ENCODE measurements at places on chromosomes 6 and 20.

DNA sequence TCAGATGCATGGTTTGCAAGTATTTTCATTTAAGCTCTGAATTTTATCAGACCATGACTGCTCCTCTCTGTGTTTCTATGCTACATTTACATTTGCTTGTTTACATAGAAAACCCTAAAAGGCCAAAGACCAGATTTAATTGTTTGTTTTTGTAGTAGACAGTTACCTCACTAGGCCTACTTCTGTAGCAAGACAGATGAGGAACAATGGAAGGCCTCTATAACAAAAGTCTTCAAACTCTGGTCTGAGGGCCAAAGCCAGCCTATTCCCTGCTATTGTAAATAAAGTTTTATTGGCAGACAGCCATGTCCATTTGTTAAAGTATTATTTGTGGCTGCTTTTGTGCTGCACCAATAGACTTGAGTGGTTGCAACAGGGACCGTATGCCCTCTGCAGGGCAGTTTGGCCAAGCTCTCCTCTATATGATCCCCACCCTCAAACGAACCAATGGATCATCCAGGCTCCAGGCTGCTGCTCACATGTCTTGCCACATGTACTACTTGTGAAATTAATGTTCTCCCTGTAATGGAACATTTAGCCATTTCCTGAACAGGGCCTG is 182.0 kb downstream of the DOK5 start:
- no peak for DNase-seq

DNA sequence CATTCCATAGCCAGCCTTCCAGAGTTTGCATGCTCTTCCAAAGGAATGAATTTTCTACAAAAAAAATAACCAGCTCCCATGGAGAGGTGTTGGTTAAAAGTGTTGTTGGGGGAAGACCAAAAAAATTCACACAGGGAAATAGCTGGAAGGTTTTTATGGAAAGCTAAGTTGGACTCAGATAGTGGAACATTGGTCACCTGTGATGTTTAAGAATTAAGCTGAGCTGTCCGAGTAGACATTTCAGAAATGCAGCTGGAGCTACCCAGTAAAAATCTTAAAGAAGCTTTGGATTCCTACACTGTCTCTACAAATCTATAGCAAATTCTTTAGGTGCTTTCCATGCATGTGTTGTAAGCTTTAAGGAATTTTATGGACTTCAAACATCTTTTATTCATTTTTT is 155.5 kb downstream of the THBS2 start:
- no peak for DNase-seq

DNA sequence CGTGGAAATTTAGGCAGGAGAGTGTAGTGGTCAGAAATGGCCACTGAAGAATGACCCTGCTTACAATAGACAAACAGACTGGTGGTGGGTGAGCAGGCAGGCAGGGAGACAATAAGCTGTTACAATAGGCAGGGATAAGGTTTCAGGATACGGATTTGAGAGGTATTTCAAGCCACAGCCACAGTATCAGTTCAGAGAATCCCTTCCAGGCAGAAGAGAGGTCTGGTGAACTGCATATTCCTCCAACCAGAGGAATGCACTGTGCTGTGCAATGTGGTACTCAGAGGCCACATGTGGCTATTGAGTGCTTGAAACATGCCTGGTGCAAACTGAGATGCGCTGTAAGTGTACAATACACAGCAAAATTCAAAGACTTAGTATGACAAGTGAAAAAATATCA is 20.6 kb downstream of the RMND1 start:
- DNase-seq = no peak

DNA sequence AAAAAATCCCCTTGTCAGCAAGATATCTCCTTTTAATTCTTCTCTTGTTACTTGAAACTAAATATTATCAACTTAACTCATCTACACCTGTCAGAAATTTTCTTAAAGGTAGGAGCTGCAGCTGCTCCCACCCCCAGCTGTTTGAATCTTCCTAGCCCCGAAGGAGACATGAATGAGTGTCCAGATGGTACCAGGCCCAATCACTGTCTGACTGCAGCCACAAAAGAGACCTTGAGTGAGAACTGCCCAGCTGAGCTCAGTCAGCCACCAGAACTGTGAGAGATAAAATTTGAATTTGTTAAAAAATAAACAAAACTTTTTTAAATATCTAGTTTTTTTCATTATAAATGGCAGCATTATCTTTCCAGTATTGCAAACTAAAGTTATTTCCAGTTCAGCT is 84.7 kb downstream of the PRSS35 start:
- DNase-seq = no peak

DNA sequence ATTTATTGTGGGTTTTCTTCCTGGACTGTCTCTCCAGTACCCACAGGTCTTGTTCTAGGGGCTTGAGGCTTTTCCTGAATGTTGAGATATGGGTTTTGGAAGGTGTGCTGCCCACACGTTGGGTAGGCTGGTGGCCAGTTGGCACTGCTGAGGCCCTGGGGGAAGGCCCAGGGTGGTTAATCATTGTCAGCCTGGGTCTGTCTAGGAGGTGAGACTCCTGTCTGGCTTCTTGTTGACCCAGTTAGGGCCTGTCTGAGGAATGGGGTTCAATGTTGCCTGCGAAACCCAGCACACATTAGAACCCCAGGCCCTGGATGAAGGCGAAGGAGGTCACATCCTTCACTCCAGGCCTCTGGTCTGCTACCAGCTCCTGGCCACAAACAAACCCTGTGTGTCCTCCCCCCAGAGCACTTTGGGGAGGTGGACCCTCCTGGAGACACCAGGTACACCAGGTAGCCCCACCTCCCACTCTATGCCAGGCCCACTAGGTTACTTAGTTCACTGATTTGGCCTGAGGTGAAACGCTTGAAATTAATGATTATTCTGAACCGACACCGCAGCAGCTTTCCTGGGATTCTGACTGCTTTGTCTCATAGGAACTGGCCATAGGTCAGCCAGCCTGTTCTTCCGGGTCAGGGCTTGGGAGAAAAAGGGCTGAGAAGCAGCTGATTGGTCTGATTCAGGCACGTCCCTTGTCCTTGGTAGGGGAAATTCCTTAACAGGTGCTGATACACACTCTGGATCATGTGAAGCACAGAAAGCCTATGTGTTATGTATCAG is 15.2 kb downstream of the DNMT3B start:
- DNase-seq = peak; percentile 60

DNA sequence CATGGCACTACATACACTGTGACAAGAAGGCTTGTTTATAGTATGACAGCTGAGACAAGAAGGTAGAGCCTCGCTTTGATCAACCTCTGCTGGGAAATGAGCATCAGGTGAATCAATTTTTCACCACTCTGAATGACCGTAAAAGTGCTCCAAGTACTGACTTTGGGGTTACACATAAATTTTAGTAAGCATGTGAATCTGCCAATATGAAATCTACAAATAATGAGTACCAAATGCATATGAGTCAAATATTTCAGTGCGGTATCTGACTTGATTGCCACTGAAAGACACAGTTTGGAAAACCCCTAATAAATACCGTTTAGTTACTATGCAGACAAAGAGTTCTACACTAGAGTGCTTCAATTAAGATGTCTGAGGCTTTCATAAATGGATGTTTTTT is 77.8 kb downstream of the ATG5 start:
- DNase-seq = no peak

DNA sequence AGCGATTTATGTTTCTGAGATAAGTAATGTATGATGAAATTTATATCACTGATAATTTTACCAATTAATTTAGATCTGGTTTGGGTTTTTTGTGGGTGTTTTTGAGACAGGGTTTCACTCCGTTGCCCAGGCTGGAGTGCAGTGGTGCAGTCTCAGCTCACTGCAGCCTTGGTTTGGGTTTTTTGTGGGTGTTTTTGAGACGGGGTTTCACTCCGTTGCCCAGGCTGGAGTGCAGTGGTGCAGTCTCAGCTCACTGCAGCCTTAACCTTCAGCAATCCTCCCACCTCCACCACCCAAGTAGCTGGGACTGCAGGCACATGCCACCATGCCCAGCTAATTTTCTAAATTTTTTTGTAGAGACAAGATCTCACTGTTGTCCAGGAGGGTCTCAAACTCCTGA is 13.0 kb downstream of the MRS2 start:
- DNase-seq = no peak

DNA sequence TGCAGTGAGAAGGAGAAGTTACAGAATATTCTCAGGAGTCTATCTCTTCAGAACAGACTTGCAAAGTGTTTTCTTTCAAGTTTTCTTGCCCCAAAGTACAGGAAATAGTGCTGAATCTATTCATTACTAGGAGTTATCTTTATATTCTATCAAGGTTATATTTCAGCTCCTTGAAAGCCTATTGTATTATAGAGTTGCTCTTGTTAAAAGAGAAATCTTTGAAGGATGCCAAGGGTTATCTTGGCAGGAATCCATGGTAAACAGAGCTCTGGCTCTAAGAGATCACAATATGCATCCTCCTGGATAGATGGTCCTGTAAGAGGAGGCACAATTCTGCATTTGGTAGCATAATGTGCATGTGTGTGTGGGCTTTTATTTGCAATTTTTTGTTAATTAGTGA is 21.2 kb upstream of the SNRPB2 start:
- no peak for DNase-seq

All from ACHN (cell line).